ENCODE measurements at places on chromosomes 7 and 10.

- DNase-seq, result peak; percentile 72
Observed at GRCh38 chr7:128904381-128905197, 5.9 kb downstream of the KCP start.

- no peak for DNase-seq
Observed at GRCh38 chr7:41256186-41256945, 446.5 kb downstream of the INHBA start.

- no peak for DNase-seq
Observed at GRCh38 chr10:810351-810846, 120.9 kb upstream of the DIP2C start.

- DNase-seq, result no peak
Observed at GRCh38 chr10:70647086-70647485, 25.2 kb upstream of the ADAMTS14 start.

DNA sequence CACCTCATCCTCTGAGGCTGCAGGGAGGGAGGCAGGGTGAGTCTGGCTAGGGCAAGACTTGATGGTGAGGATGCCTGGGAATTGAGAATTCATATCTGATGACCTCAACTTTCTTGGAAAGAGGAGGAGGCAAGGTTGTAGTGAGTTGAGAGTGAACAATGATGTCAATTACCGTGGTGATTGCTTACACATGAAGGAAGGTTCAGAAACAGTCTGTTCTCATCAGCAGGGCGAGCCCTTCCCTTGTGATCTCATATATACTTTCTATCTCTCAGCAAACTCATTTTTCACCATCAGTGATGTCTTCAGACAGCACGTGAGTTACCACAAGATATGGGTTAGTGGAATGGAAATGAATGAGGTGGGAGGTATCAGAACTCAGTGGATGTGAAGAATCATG lies 20.1 kb upstream of the COL13A1 start:
- no peak for DNase-seq

DNA sequence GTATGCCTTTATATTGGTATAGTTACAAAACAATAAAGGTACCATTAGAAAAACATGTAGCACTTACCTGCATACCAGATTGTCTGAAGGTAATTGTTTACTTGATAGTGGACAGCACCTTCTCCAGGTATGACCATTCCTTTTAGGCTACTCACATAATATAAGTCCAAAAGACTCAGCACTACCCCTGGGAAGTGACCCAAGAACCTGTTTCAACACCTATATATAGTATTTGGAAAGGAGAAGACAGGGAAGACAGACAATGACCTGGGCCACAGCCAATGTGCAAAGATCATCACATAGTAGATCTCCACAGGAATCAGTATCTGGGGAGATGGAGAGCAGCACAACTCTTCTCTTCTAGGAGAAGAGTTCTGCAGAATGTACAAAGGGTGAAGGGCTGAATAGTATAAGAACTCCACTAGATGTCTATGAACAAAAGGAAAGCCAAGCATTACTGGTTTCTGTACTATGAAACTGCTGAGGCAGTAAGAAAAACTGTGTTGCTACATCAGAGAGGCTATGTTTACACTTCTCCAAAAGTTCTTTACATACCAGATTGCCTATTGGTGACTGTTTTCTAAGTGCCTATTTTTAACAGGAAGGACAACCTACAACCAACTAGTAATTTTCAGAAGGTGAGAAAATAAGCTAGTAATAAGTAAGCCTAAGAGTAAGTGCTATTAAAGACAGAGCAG lies 159.2 kb downstream of the BTAF1 start:
- no peak for DNase-seq

- DNase-seq, result peak; percentile 19
Observed at GRCh38 chr10:13349463-13350274, 1.6 kb upstream of the SEPHS1 start.

GRCh38 chr7:921071-921461 lies 33.4 kb downstream of the ADAP1 start:
- no peak for DNase-seq

DNA sequence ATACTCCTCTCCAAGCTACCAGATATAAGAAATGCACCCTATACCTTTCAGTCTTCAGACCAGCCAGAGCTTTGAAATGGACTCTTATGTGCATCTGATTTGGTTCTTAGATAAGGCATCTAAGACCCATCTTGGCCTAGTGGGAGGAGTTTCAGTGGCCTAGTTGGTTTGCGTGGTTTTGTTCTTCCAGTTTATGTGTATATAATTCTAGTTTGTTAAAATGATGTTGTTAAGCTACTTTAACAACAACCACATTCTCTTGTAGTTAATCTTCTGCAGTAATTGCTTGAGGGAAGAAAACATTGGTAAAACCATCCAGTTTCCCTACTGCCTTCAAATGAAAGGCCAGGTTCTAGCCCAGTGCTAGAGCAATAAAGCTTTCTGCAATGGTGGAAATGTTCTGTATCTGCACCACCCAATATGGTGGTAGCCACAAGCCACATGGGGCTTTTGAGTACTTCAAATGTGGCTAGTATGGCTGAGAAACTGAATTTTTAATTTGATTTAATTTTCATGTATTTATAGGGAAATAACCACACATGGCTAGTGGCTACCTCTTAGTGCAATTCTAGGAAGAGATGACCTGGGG lies 66.3 kb downstream of the KLHDC10 start:
- DNase-seq, result no peak

DNA sequence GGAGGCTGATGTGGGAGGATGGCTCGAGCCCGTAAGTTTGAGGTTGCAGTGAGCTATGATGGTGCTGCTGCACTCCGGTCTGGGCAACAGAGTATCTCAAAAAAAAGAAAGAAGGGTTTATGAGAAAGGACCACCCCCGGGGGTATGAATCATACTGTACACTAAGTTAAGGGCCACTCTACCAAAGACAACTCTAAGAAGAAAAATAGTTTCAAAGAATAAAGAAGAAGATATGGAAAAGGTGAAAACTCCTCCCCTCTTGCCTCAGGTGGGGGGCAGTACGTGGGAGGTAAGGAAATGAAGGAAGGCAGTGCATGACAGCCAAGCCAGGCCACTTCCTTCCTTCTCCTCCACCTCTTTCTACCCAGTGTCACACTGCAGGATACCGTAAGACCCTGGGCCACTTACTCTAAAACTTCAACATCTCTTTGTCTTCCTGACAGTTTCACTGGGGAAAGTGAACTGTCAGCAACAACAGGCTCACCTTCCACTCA lies 61.3 kb downstream of the PIP4K2A start:
- DNase-seq, result peak; percentile 50

- no peak for DNase-seq
Observed at GRCh38 chr7:87459941-87460340, 15.5 kb downstream of the ABCB4 start.

DNA sequence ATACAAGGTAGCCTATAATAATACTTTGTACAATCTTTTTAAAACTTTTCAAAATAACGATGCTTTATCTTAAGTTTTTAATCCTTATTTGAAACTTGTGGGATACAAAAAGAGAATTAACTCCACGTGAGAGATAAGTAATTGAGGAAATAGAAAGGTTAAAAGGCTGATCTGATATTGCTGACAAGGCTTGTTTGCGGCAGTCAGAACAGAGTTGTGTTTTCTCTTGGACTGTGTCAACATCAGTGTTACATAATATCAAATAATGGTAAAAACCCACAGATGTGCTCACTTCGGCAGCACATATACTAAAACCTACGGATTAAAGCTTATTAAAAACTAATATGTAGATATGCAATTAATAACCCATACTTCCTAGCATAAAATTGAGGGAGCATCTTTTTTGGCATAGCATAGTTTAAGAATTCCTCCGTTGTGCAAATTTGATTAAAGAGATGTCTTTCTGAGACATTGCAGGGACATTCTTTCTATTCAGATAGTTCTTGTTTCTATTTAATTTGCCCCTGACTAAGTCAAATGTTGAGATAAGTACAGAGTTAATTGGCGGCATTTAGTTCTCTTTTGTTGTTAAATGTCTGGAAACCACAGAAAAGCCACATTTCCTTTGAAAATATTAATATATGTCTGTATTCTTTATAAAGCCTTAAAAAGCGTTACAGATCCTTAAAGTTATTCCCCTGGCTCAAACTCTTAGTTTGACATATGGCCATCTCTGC lies 63.3 kb downstream of the FAM185A start:
- no peak for DNase-seq

GRCh38 chr10:132399117-132400035 lies 2.4 kb downstream of the PWWP2B start:
- no peak for DNase-seq

GRCh38 chr10:20601941-20602461 lies 295.1 kb downstream of the NEBL start:
- DNase-seq, result no peak

GRCh38 chr10:72418679-72419078 lies 64.0 kb upstream of the DNAJB12 start:
- no peak for DNase-seq

DNA sequence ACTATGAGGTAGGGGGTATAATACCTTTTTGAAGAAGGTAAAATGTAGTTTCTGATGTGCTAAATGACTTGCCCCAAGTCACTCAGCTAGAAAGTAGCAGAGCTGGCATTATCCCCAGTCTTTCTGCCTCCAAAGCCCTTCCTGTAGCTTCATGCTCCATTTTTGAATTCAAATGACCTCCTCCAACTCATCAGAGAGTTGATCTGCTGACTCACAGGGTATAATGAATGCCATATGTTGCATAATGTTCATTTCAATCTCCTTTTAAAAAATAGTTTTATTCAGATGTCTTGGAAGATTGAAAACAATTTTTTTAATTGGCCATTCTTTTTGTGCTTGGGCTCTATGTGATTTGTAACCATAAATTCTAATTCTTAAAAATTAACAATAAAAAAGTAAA lies 272.8 kb upstream of the IMMP2L start:
- no peak for DNase-seq

DNA sequence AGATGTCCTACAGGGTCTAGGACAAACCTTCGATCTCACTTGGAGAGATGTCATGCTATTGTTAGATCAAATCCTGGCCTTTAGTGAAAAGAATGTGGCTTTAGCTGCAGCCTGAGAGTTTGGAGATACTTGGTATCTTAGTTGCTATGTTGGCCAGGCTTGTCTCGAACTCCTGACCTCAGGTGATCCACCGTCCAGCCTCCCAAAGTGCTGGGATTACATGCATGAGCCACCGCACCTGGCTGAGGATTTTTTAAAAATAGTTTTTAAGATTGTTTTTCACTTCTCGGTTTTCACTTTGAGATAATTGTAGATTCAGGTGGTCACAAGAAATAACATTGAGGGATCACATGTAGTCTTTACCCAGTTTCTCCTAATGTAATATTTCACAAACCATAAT lies 738.3 kb upstream of the POM121L12 start:
- DNase-seq, result no peak

GRCh38 chr10:129960481-129961156 lies 3.5 kb downstream of the EBF3 start:
- no peak for DNase-seq

GRCh38 chr7:139588632-139589031 lies 65.1 kb downstream of the CLEC2L start:
- no peak for DNase-seq
